ENCODE measurements at places on chromosomes 12 and 14. TPM values are rescaled to one million over a fixed set of nuclear protein-coding genes. Genes with fewer than 3 reads are reported as not detected.

DNA sequence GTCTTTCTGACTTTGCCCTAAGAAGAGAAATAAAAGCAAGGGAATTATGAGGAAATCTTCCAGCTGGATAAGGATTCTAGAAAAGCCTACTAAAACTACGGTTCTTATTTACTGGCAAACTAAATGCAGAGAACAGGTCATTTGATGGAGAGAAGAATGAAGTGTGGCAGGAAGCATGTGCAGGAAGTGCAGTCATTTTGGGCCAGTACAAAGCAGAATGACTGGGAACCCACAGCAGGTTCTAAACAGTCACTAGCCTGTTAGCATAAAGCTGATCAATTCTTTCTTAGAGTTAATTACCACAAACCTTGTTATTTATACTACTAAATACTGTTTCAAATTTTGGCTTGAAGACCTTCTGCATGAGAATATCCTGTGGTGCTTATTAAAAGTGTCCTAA is 36.7 kb downstream of the CFAP54 start:
- no peak for DNase-seq

DNA sequence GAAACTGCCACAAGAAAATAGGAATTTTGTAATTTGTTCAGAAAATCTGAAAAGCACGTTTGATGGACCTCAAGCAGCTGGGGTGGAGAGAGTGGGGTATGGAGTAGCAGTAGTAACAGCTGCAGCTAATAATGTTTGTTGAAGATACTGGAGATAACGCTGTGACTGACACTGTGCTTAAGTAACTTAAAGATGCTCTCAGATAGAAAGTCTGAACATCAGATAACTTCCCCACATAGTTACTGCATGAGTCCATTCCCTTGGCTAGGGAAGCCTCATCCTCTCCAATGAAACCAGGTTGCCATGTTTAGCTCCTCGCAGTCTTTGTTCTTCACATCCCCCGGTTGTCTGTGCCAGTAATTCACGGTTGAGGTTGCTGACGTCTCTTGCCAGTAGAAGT is 24.9 kb downstream of the RMST start:
- no peak for DNase-seq

Gene SPRYD4
- 1.7 TPM for total RNA-seq

DNA sequence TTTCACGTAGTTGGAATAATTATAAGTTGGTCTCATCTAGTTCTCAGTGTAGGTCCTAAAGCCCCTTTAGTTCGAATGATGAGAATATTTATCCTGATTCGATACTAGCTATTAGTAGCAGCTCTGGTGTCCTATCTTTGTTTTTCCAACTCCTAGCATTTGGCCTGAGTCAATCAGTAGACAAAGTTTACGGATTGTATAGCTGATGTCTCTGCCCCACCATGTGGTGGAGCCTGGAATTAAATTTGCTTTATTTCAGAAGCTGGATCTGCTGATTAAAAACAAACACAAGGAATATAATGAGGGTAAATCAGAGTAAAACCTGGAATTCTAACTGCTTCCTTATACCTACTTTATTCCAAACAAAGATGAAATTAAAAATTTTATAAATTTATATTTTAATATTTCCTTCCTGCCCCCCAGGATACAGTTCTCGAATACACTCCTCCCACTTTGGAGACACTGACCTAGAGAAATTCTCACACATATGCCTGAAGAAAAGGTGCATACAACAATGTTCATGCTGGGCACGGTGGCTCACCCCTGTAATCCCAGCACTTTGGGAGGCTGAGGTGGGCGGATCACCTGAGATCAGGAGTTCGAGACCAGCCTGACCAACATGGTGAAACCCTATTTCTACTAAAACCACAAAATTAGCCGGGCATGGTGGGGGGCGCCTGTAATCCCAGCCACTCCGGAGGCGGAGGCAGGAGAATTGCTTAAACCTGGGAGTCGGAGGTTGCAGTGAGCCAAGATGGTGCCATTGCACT is 7.6 kb upstream of the BRMS1L start:
- DNase-seq, result peak; percentile 63

GRCh38 chr14:52878469-52878868 is 72.4 kb downstream of the FERMT2 start:
- DNase-seq, result no peak

DNA sequence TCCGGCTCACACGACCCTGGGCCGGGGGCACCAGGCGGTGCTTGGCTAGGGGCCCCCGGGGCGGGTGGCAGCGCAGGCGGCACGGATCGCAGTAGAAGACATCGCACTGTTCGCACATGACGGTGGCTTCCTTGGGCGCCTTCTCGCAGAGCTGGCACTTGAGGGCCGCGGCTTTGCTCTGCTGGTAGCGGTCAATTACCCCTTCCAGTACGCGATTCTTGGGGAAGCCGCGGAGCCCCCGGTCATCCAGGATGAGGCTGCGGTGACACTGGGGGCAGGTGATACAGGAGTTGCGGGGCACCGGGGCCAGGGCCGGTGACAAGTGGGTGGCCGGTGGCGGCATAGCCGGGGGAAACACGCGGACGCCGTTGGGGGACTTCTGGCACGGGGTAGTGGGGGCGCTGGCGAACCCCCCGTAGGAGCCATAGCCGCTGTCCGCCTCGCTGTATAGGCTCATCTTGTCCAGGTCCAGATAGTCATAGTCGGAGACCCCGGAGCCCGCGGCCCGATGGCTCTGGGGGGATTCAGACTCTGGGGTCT is 553 bp downstream of the TRIM9 start:
- peak; percentile 3 for DNase-seq

Gene DPPA3
- total RNA-seq, result not detected

DNA sequence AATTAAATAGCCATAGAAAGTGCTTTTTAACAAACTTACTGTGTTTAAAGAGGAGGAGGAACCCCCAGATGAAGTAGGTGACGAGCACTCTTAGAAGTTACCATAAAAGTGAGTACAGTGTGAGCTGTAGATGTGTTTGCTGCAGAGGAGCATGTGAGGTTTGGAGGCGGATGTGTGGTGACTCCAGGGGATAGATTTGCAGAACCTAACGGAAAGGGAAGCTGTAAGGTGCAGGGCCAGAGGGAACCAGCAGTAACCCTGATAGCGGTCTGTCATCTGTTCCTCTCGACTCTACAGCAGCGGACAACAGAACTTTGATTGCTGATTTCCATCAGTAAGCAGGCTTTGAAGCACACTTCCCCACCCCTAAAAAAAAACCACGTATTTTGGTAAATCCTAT is 5.2 kb downstream of the CALM1 start:
- no peak for DNase-seq

Gene P2RX2
- total RNA-seq, result not detected

Gene LRFN5
- total RNA-seq, result 3.6 TPM

DNA sequence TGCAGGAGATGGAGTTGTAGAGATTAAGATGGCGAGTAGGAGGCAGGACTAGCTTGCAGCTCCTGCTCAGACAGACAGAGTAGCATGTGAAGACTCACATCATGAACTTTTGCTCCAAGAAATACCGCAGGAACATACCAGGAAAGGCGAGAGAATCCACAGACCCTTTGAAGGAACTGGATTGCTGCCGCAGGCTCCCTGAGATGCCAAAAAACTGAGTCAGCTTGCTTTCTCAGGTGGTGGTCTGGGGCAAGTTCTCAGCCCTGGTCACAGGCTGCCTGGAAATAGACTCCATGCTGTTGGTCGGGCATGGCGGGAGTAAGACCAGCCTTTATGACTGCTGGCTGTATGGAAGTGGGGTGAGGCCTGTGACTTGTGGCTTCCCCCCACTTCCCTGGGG is 163.6 kb upstream of the NAV3 start:
- peak; percentile 97 for DNase-seq

GRCh38 chr14:104280902-104281767 is 142.7 kb downstream of the KIF26A start:
- DNase-seq, result no peak

Gene CCDC184
- 0.17 TPM for total RNA-seq

Gene TSPAN19
- total RNA-seq, result not detected

Gene INSM2
- total RNA-seq, result not detected

Gene STAT2
- total RNA-seq, result 368 TPM

DNA sequence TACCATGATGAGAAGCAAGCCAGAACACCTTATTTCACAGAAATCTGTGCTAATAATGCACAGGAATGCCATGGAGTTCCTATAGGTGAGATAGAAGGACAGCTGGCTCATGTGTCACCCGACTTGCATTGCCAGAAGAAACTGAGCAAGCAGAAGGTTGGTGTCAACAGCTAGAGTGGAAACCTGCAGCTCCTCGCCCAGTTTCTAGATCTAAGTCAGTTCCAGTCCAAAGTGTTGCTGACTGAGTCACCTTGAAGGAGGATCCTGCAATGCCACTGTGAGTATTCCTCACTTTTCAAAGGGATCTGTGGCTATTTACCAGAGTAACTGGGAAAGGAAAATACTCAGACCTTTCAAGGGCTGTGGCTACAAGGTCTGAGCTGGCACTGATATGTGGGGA is 17.1 kb downstream of the CDKL1 start:
- DNase-seq, result no peak

Gene HAL
- total RNA-seq, result 0.17 TPM

GRCh38 chr14:59155886-59156285 is 32.6 kb upstream of the DAAM1 start:
- DNase-seq, result no peak

DNA sequence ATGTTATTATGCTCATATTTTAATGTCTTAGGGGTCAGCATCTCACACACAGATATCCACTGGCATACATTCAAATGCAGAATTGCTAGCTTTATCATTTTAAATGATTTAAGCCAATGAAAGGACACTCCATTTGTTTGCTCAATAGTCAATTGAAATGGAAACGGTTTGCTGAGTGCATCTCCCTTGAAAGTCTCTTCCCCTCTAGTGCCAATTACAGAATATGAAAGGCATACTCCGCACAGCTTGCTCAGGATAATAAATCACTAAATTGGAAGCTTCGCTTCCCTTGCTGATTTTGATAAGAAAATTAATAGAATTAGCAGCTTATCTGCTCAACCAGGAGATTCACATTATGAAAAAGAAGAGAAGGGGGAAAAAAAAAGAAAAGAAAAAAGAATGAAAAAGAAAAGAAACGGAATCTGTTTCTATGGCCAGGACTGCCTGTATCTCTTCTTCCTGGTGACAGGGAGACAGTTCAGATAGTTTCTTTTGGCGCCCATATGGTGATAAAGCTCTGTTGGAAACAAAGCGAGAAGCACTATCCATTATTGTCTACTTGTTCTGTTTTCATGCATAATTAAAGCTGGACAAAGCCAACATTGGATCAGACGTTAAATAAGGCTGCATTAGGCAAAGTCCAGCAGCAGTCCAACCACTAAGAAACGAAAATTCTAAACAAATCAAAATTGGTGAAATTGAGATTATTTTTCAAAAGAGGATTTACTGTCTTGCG is 225.0 kb downstream of the GXYLT1 start:
- no peak for DNase-seq

DNA sequence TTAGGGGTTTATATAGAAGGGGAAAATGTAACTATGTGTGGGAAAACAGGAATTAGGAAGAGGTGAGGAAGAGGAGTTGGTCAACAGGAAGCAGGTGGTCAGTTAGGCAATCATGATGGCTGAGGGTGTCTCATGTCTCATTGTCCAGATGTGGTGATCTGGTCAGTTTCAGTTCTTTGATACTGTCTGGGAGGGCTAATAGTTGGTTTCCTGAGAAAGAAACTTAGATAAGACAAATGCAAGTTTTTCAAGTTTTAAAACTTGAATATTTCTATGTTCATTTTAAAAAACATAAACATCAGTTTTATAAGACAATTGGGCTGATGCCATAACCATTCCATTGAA is 1121.8 kb upstream of the USP15 start:
- no peak for DNase-seq

Gene KLHL33
- 1.5 TPM for total RNA-seq

DNA sequence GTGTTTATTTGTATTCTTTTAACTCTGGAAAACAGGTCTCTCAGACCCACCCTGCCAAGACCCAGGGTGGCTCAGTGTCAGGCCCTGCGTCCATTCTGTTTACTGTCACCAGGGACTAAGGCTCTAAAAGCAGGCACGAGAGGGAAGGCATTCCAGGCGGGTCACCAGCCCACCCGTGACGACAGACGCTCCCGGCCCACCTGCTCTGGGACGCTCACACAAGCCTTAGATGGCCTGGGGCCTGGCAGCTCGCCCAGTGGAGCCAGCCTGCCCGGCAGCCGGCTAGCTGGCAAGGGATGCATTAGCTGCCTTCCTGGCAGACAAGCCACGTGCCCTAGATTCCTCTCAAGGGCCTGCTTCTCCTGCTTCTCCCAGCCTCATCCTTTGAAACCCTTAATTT is 9.2 kb upstream of the NUAK1 start:
- DNase-seq, result no peak

DNA sequence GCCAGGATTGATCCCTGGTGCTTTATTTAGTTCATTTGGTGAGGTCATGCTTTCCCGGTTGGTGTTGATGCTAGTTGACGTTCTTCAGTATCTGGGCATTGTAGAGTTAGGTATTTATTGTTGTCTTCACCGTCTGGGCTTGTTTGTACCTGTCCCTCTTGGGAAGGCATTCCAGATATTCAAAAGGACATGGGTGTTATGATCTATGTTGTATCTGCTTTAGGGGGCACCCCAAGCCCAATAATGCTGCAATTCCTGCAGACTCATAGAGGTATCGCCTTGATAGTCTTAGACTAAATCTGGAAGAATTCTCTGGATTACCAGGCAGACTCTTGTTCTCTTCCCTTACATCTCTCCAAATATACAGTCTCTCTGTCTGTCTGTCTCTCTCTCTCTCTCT is 42.1 kb downstream of the AK7 start:
- DNase-seq, result no peak

DNA sequence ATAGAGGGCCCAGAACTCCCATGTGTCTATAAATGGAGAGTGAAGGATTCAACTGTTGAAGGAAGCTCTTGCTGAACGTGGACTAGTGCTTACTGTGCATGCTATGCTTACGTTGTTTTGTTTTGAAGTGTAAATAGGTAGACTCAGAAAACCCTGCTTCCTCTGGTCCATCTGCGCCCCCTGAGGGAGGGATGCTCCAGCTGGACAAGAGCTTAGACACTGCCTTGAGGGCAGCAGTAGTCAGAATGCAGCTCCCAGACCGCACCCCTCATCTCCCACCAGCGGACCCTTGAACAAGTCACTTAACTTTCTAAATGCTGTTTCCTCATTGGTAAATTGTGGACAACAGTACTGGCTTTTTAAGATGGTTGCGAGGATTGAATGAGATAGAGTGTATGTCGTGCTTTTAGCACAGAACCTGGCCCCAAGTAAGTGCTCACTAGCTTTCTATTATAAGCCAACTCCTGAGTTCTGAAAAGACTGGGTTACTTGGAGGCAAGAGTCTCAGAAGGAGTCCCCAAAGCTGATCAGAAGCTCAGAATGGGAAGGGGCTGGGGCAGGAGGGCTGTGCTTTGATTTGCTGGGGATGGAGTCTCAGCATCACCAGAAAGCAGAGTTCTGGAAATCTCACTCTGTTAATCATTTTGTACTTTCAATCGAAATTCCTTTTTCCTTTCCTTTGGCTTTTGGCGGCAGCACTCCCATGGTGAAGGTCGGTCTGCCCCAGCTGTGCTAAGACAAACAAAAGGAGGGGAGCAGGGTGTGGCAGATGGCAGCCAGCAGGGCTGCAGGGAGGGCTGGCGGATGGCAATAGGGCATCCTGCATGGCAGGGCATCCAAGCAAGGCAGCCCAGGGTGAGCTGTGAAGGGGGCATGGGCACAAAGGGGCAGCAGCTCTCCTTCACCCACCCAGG is 15.6 kb downstream of the AGAP2 start:
- DNase-seq, result no peak
